ENCODE measurements at places on chromosomes 12 and 14. TPM values are rescaled to one million over a fixed set of nuclear protein-coding genes. Genes with fewer than 3 reads are reported as not detected.

Gene OR6C2
- total RNA-seq = not detected

Gene IFI27
- total RNA-seq = 0.27 TPM

Gene OR4E2
- total RNA-seq = not detected

Gene GALNT8
- 1.3 TPM for total RNA-seq

Gene CIT
- 6.2 TPM for total RNA-seq

Gene CPNE6
- not detected for total RNA-seq

Gene CARMIL3
- 1.4 TPM for total RNA-seq

Gene FOXM1
- 0.84 TPM for total RNA-seq

Gene MMP17
- total RNA-seq = 14.8 TPM

Gene CSRNP2
- 49.8 TPM for total RNA-seq

Gene POTEG
- total RNA-seq = not detected

Gene SRRM4
- total RNA-seq = not detected

Gene CAPZA3
- not detected for total RNA-seq

Gene GCN1
- 160 TPM for total RNA-seq

Gene JPH4
- total RNA-seq = not detected
